ENCODE measurements at places on chromosomes 6 and 20. TPM values are rescaled to one million over a fixed set of nuclear protein-coding genes. Genes with fewer than 3 reads are reported as not detected.

The ERMARD gene
- total RNA-seq = 23.9 TPM

The C20orf202 gene
- not detected for total RNA-seq

The TUBE1 gene
- 49.0 TPM for total RNA-seq

The DNAAF9 gene
- total RNA-seq = 14.1 TPM

The SLC44A4 gene
- 0.32 TPM for total RNA-seq

The ZNF334 gene
- 45.9 TPM for total RNA-seq

The TAAR2 gene
- not detected for total RNA-seq

The BAG2 gene
- total RNA-seq = 0.84 TPM

The PAK5 gene
- 1.6 TPM for total RNA-seq

The CSNK2A1 gene
- total RNA-seq = 599 TPM

The POLR3F gene
- 20.9 TPM for total RNA-seq

The CASP8AP2 gene
- 59.0 TPM for total RNA-seq

The CLIC5 gene
- not detected for total RNA-seq

The WFDC10B gene
- not detected for total RNA-seq

The VPS16 gene
- total RNA-seq = 39.6 TPM

The GSTA3 gene
- total RNA-seq = not detected

The SIRPD gene
- total RNA-seq = not detected

The CBLN4 gene
- total RNA-seq = not detected

The CGAS gene
- total RNA-seq = 0.90 TPM

The CTAGE9 gene
- not detected for total RNA-seq

The SLPI gene
- total RNA-seq = not detected

The PM20D2 gene
- total RNA-seq = 27.6 TPM

The GPR6 gene
- not detected for total RNA-seq

The RBPJL gene
- total RNA-seq = not detected

The NEURL2 gene
- total RNA-seq = 1.2 TPM

The RPP21 gene
- total RNA-seq = 38.0 TPM

The THBS2 gene
- 0.13 TPM for total RNA-seq

The DNAH8 gene
- 0.09 TPM for total RNA-seq

The KIAA0408 gene
- 9.7 TPM for total RNA-seq

The GJA10 gene
- not detected for total RNA-seq

The SOX18 gene
- not detected for total RNA-seq

The CPNE5 gene
- total RNA-seq = 0.56 TPM

The GSTA2 gene
- not detected for total RNA-seq

The RRAGD gene
- 20.7 TPM for total RNA-seq

The PGC gene
- total RNA-seq = not detected

Data from neural progenitor cell (in vitro differentiated cells).